ENCODE measurements at places on chromosomes 13 and 19.

GRCh38 chr19:39670998-39671397 is 15.3 kb downstream of the LGALS16 start:
- DNase-seq, result no peak

DNA sequence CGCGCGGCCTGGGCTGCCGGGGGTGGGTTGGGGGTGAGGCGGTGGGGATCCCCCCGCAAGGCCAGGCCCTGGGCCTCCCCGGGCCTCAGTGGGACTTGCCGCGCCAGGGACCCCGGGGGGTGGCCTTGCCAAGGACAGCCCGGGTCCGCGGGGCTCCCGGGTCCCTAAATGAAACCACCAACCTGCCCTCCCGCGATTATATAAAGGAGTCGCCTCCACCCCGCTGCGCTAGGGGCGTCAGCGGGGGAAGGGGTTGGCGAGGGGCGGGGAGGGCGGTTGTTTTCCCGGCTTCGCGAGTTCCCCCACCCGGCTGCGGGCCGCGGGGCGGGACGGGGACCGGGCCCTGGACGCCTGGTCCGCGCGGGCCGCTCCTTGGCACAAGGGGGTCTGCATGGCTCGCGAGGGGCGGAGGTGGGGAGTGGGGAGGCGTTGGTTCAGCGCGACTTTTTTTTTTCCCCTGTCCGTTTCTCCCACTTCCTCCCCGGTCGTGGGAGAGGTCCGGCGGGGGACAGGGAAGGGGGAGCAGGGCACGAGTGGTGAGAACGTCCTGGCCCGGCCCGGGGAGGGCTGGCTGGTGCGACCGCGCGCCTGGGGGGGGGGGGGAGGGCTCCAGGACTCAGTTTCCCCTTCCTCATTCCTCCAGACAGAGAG is 822 bp upstream of the ZBTB7A start:
- DNase-seq, result no peak

GRCh38 chr13:47168066-47168465 is 271.2 kb upstream of the HTR2A start:
- no peak for DNase-seq

GRCh38 chr13:42760951-42761350 is 20.4 kb upstream of the FAM216B start:
- peak; percentile 47 for DNase-seq

DNA sequence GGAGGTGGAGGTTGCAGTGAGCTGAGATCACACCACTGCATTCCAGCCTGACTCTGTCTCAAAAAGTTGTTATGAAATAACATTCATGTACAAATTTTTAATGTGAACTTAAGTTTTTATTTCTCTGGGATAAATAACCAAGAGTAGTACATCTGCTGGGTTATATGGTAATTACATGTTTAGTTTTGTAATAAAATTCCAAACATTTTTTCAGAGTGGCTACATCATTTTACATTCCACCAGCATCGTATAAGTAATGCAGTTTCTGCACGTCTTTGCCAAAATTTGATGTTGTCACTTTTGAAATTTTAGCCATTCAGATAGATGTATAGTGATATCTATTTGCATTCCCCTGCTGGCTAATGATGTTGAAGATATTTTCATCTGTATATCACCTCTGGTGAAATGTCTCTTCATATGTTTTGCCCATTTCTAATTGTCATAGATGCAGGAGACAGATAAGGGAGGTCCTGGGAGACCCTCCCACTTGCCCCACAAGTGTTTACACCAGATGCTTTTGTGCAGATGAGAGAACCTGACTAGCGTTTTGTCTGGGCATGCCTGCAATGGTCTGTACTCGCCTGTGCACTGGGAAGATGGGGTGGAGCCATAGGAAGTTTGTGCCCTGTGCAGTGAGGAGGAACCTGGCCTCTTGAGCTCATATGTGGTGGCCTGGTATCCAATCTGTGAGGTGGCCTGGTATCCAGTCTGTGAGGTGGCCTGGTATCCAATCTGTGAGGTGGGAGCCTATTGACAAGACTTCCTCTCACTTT is 12.7 kb upstream of the KBTBD6 start:
- no peak for DNase-seq

DNA sequence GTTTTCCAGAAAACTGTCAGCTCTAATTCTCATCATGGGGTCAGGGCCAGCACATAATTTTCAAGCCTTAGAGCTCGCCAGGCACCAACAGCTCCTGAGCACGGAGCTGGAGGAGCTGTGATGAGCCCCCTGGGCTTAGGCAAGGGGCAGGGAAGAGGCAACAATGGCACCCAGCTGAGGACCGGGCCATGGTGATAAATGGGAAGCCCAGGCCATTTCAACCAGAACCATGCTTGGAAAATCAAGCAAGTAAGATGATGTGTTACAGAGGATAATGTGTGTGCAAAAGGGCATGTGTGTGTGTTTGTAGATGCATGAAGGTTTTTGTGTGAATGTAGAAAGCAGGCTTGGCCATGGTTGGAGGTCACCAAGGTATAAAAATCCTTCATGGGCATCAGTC is 66.8 kb upstream of the UBAC2 start:
- DNase-seq, result no peak

DNA sequence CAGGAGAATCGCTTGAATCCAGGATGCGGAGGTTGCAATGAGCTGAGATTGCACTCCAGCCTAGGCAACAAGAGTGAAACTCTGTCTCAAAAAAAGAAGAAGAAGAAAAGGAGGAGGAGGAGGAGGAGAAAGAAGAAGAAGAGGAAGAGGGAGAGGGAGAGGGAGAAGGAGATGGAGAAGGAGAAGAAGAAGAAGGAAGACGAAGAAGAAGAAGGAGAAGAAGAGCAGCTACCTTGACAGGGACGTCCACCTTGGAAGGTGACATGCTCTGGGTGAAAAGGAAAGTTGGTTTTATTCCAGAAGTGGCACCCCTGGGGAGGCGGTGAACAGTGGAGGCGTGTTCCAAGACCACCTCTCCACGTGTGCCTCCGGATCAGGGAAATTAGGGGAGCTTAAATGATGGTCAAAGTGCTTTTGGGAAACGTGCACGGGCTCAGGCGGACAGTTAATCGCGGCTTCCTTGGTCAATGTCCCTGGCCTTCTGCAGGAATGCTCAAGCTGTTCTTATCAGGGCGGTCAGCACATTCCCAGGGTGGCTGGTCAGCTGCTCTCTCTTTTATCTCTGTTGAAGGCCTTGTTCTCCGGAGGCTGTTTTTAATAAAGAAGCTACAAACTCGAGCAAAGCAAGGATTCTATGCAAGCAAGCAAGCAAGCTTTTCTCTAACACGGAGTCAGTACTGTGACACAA is 78.9 kb upstream of the PEG3 start:
- no peak for DNase-seq

Measured in hindlimb muscle (tissue), 1 donor.